Activated CD8-positive, alpha-beta T cell treated with anti-CD3 and anti-CD28 coated beads for 36 hours (primary cell): ENCODE measurements at places on chromosomes 6 and 20. TPM values are rescaled to one million over a fixed set of nuclear protein-coding genes. Genes with fewer than 3 reads are reported as not detected.

- H3K27ac ChIP-seq: no peak overlapping the region
- no peaks in the 10 kb centered on the region for H3K4me1 ChIP-seq
- peak; percentile 65 for DNase-seq
- H3K27me3 ChIP-seq: no peaks in the 10 kb centered on the region
- no peak overlapping the region for H3K4me3 ChIP-seq
Observed at GRCh38 chr6:31922942-31923341, 4.6 kb upstream of the C2 start.

DNA sequence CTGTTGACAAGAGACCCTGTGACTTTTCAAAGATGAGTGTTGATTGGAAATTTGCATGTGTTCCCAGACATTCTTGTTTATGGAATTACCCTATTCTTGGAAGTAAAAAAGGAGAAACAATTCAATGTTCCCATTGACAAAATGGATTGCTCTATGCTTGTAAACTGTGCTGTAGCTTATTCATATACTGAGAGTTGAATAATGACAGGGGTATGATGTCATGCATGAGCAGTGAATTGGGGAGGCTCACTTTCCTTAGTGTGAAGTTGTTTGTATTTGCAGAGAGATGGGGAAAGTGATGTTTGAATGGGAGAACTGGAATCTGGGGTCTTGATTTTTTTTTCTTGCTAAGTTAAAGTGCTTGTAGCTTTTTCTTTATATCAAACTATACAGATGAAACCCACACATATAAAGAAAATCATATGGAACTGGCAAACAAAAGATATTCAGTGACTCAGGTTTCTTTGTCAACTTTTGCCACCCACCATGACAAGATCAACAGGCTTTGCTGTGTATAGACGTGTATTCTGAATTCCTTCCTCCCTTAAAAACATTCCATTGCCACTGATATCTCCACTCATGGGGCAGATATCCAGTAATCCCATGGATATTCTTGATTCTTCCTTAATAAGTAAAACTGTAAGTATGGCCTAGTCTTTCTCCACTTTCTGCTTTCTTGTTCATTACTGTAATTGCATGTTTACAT, 97.8 kb upstream of the JAG1 start:
- no peaks in the 10 kb centered on the region for H3K4me1 ChIP-seq
- no peak overlapping the region for H3K27ac ChIP-seq
- H3K27me3 ChIP-seq: no peaks in the 10 kb centered on the region
- no peaks in the 10 kb centered on the region for H3K36me3 ChIP-seq
- no peak for DNase-seq

- no peaks in the 10 kb centered on the region for H3K4me1 ChIP-seq
- H3K27ac ChIP-seq: no peak overlapping the region
- no peaks in the 10 kb centered on the region for H3K36me3 ChIP-seq
- no peak for DNase-seq
- H3K4me3 ChIP-seq: no peak overlapping the region
Observed at GRCh38 chr20:51211191-51211590, 188.3 kb upstream of the KCNG1 start.

The TOX2 gene
- 1.5 TPM for total RNA-seq

The WFDC10B gene
- total RNA-seq: not detected
